Osteoblast (primary cell): ENCODE measurements at places on chromosomes 12 and 14. TPM values are rescaled to one million over a fixed set of nuclear protein-coding genes. Genes with fewer than 3 reads are reported as not detected.

The HOXC6 gene
- 5.6 and 7.2 TPM in 2 replicates for total RNA-seq

The DLK1 gene
- total RNA-seq: not detected in 2 replicates

The CD163L1 gene
- under 0.01 and 0.88 TPM in 2 replicates for total RNA-seq

The BHLHE41 gene
- total RNA-seq: 4.3 and 4.7 TPM in 2 replicates

The CCDC175 gene
- total RNA-seq: not detected in 2 replicates

The POTEG gene
- 0.29 and 0.36 TPM in 2 replicates for total RNA-seq

The KRT2 gene
- not detected in 2 replicates for total RNA-seq

The GYS2 gene
- total RNA-seq: not detected in 2 replicates

The CIROP gene
- total RNA-seq: under 0.01 TPM in 1 of 2 replicates, not detected in the other

The MMP19 gene
- total RNA-seq: 13.0 and 14.7 TPM in 2 replicates

The RPL10L gene
- total RNA-seq: not detected in 2 replicates

The LRP1 gene
- total RNA-seq: 744 and 789 TPM in 2 replicates

The DLGAP5 gene
- 4.1 and 5.1 TPM in 2 replicates for total RNA-seq

The KRT74 gene
- not detected in 2 replicates for total RNA-seq

The ETV6 gene
- total RNA-seq: 16.3 and 18.3 TPM in 2 replicates

The SLC7A7 gene
- 4.3 and 4.7 TPM in 2 replicates for total RNA-seq
